SHP77 treated with DMSO at 0.1 percent for 48 hours (cell line): ENCODE measurements at places on chromosomes 6 and 20.

- DNase-seq: peak; percentile 12
Measured at GRCh38 chr6:152267967-152268845, 369.0 kb downstream of the SYNE1 start.

- DNase-seq: no peak
Measured at GRCh38 chr20:62969939-62970306, 17.4 kb downstream of the SLC17A9 start.

DNA sequence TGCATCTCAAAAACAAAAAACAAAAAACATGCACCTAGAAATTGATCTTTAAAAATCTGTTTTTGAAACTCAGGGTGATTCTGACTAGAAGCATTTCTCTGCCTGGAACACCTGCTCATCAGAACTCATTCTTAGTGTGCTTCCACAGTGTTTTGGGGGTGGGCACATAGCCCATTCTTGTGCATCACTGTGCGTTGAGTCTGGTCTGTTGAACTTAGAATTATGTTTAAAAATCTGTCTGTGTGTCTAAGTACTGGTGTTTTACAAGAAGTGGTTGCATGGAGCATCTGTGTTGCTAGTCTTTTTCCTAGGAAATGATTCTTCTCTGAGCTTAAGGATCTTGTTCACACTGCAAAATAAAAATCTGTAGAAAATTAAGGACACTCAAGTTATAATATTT is 264.5 kb downstream of the SOX4 start:
- no peak for DNase-seq

DNA sequence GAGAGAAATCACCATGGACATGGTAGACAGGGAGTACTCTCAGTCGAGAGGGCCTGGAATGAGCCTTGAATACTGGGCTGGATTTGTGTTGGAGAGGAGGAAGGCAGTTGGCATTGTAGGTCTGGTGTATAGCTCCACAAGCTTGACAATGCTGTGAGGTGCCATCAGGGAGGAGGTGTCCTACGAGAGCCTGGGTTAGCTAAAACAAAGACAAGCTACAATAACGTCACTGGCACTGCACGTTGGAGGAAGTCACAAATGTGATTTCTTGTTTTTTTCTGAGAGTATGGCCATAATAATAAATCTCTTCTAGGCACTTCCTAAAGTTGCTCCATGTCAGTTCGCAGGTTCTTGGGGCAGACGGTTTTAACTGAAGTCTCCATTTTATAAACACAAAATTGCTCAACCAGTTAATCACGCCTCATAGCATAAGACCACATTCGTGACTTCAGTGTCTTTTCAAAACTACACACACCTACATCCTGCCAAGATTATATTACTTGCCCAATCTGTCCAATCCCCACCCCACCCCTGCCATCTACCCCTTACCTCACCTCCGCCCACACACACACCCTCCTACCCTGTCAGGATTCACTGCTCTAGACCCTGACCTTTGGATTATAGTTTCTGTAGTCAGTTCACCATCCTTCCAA is 4.4 kb upstream of the HLA-DMB start:
- DNase-seq: no peak

DNA sequence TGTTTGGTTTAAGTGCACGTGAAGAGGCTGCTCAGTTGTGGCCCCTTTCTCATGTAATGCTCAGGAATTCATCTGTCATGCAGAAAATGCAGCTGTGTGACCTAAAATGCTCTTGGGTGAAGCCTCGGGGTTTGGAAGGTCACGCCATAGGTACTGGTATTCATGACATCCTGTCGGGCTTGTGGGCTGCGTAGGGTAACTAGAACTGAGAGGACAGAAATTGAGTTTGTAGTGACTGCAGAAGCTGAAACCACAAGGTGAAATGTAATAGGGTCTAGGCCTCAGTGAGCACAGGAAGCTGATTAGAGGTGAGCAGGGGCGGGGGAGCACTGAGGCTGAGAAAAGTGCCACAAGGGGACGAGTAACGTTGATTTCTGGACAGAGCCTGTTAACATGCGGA is 128.8 kb downstream of the SOBP start:
- DNase-seq: no peak
